IMR-90 (cell line): ENCODE measurements at places on chromosomes 1 and 21. TPM values are rescaled to one million over a fixed set of nuclear protein-coding genes. Genes with fewer than 3 reads are reported as not detected.

The GLIS1 gene
- 0.18 and 0.28 TPM in 2 replicates for total RNA-seq

The RYR2 gene
- not detected in 2 replicates for total RNA-seq

GRCh38 chr1:13901039-13901438 is 201.1 kb downstream of the PRDM2 start:
- no peak overlapping the region for H3K27ac ChIP-seq
- H3K36me3 ChIP-seq = no peaks in the 10 kb centered on the region
- no peaks in the 10 kb centered on the region for H3K27me3 ChIP-seq

The HNRNPR gene
- 99.7 and 152 TPM in 2 replicates for total RNA-seq

The CDKN2C gene
- 14.3 and 18.9 TPM in 2 replicates for total RNA-seq

- peak overlapping the region; percentile 85 for H3K27ac ChIP-seq
- DNase-seq = peak; percentile 65
- no peaks in the 10 kb centered on the region for H3K4me1 ChIP-seq
- H3K36me3 ChIP-seq = no peaks in the 10 kb centered on the region; the same call in 1 of the 2 replicates
- H3K27me3 ChIP-seq = no peaks in the 10 kb centered on the region
Measured at GRCh38 chr1:167935216-167936067, 1.0 kb upstream of the DCAF6 start.

- no peak overlapping the region for H3K4me3 ChIP-seq
- H3K27me3 ChIP-seq = no peaks in the 10 kb centered on the region
- peak overlapping the region; percentile 66; the same call in 1 of the 2 replicates for H3K27ac ChIP-seq
- peaks cover 42% of the 10 kb centered on the region for H3K4me1 ChIP-seq
Measured at GRCh38 chr1:201655910-201656309, 117.0 kb downstream of the NAV1 start.

DNA sequence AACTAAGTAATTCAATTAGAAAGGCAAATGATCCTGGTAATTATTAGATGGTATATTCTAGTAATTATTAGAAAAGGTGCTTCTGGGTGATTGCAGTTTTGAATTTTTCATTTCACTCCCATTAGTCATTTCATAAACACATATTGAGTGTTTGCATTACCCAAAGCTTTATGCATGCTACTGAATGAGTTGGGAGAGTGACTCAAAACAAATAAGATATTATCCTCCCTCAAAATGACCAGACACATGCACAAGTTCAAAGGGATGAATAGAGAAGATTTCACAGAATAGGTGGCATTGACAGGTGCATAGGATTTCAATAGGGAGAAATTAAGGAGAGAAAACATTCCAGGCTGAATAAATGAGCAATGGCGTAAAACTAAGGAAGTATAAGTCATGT is 84.7 kb downstream of the PHTF1 start:
- H3K4me3 ChIP-seq = no peak overlapping the region
- H3K27ac ChIP-seq = no peak overlapping the region
- DNase-seq = peak; percentile 55
- H3K4me1 ChIP-seq = peaks cover 2% of the 10 kb centered on the region; the same call in 1 of the 2 replicates
- no peaks in the 10 kb centered on the region for H3K36me3 ChIP-seq
- H3K27me3 ChIP-seq = no peaks in the 10 kb centered on the region

The C1orf226 gene
- total RNA-seq = under 0.01 TPM in 1 of 2 replicates, not detected in the other

The ZBTB48 gene
- total RNA-seq = 9.3 and 10.3 TPM in 2 replicates

GRCh38 chr1:232590744-232591082 is 39.2 kb downstream of the SIPA1L2 start:
- H3K36me3 ChIP-seq = no peaks in the 10 kb centered on the region; the same call in 1 of the 2 replicates

- H3K4me1 ChIP-seq = no peaks in the 10 kb centered on the region
- no peak overlapping the region for H3K4me3 ChIP-seq
- peaks cover 14% of the 10 kb centered on the region for H3K27me3 ChIP-seq
- no peaks in the 10 kb centered on the region for H3K36me3 ChIP-seq
- H3K27ac ChIP-seq = no peak overlapping the region
Measured at GRCh38 chr1:201275253-201275666, 8.0 kb upstream of the PKP1 start.

DNA sequence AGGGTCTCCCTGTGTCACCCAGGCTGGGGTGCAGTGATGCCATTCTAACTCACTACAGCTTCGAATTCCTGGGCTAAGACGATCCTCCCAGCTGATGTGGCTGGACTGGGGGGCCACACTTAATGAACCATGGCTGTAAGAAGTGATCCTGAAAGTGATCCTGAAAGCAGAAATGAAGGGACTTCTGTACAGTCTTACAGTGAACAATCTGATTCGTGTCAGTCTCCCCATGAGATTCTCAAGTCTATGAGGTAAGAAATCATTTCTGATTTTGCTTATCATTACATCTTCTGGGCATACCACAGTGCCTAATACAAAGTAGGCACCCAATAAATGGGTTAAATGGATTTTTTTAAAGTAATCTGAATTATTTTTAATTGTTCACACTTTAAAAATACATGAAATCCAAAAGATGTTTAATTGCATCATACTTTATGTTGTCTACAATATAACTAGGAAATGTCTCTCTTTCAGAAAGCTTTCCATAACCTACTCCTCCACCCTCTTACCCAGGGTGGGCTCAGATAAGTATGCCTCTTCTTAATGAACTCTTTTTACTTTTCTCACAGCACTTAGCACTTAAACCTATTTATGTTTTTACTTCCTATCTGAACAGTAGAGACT is 21.5 kb downstream of the TUT4 start:
- no peaks in the 10 kb centered on the region for H3K4me1 ChIP-seq
- no peak overlapping the region for H3K27ac ChIP-seq
- no peak overlapping the region for H3K4me3 ChIP-seq

DNA sequence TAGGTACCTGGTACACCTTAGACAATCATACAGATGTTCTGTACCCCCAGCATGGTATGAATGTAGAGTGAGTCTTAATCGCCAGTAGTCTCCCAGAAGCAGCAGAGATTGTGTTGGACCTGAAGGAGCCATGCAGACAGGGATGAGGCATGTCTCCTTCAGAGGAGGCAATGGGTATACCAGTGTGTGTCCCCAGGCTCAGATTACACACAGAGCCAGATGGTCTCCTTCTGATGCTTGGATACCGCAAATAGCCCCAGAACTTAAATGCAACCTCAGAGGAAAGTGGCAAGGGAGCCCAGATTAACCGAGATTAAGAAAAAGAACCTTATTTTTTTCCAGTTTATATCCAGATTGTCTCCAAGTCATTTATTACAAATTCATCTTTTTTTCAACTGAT is 96.8 kb upstream of the C21orf91 start:
- no peaks in the 10 kb centered on the region for H3K36me3 ChIP-seq
- no peak for DNase-seq
- no peaks in the 10 kb centered on the region for H3K4me1 ChIP-seq
- no peak overlapping the region for H3K27ac ChIP-seq
- no peak overlapping the region for H3K4me3 ChIP-seq

DNA sequence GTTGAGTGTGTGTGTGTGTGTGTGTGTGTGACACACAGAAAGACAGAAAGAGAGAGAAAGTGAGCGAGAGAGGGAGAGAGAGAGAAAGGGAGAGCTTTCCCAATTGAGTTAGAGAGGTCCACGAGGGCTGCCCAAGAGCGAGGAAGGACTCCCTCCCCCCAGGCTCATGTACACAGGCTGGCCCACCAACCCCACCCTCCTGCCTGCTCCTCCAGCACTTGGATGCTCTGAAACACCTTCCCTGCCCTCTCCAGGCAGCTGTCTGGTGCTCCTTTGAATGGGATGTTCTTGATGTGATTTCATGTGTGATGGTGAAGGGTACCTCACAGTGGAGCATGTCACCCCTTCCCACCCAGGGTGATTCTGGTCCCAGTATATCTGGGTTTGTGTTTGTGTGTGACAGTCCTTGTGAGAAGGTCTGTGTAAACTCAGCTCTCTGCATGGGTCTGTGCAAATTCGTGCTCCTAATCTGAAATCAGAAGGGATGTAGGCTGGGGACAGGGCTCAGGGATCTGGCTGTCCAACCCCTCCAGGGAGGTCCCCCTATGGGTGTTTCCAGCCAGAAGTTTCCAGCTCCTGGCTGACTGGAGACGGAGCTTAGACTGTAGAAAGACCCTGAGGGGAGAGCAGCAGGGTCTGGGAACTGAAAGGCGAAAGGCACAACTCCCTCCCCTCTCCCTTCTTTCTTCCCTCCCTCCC is 6.8 kb upstream of the PEAR1 start:
- H3K27ac ChIP-seq = no peak overlapping the region
- no peak for DNase-seq
- H3K27me3 ChIP-seq = peaks cover 70% of the 10 kb centered on the region
- H3K36me3 ChIP-seq = no peaks in the 10 kb centered on the region
- H3K4me1 ChIP-seq = no peaks in the 10 kb centered on the region
- H3K4me3 ChIP-seq = no peak overlapping the region

DNA sequence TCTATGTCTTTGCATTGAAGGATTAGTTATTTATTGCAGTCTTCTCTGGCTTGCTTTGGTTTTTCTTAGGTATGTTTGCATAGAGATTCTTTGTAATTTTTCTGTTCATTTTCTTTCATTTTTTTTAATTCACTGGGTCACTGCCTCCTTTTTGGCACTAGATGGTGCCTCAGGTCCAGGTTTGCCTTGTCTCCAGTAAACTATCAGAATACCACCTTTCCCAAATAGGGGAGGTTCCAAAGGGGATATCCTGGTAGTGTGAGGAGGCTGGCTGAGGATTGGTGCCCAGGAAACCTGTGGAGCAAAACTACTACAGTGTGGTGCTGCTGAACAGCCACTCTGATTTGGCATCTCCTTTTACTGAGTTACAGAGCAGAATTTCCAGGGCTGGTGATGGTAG is 257.1 kb downstream of the KCTD3 start:
- no peaks in the 10 kb centered on the region for H3K4me1 ChIP-seq
- H3K36me3 ChIP-seq = no peaks in the 10 kb centered on the region
- no peaks in the 10 kb centered on the region for H3K27me3 ChIP-seq
- DNase-seq = peak; percentile 45
- no peak overlapping the region for H3K27ac ChIP-seq

DNA sequence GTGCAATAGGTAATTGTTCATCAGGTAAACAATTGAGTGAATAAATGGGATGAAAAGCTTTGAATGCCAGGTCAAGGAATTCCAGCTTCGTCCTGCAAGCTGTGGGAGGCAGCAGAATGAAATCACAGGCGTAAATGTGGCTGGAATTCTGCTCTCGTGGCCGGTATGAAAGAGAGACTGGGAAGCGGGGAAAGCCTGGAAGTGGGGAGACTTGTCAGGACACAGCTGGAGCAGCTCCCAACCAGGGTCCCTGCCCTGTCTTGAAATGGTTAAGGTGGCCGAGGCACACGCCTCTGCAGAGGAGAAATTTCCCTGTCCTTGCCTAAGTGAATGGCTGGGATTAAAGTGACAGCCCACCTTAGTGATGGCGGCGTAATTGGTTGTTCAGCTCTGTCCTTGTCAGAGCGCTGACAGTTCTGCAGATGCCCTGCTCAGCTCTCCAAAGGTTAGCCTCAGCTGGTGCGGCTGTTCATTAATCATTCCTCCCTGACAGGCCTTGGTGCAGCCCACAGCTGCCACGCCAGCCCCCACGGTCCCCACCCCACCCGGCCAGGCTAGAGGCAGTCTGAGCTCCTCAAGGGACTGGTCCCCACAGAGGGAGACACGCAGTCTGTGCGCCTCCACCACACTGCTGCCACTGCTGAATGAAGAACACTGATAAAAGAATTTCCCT is 398.3 kb upstream of the POU3F1 start:
- no peak overlapping the region for H3K27ac ChIP-seq
- no peaks in the 10 kb centered on the region for H3K4me1 ChIP-seq
- no peak overlapping the region for H3K4me3 ChIP-seq
- no peaks in the 10 kb centered on the region for H3K36me3 ChIP-seq
- no peaks in the 10 kb centered on the region; the same call in 1 of the 2 replicates for H3K27me3 ChIP-seq
- DNase-seq = no peak

GRCh38 chr1:8116894-8117264 is 90.8 kb upstream of the ERRFI1 start:
- no peaks in the 10 kb centered on the region for H3K36me3 ChIP-seq
- peaks cover 35% of the 10 kb centered on the region for H3K4me1 ChIP-seq
- H3K4me3 ChIP-seq = no peak overlapping the region
- DNase-seq = peak; percentile 93
- no peaks in the 10 kb centered on the region for H3K27me3 ChIP-seq

GRCh38 chr1:61259379-61260148 is 177.2 kb downstream of the NFIA start:
- no peak for DNase-seq
- no peaks in the 10 kb centered on the region for H3K27me3 ChIP-seq
- H3K36me3 ChIP-seq = no peaks in the 10 kb centered on the region
- H3K27ac ChIP-seq = no peak overlapping the region
- H3K4me3 ChIP-seq = no peak overlapping the region

DNA sequence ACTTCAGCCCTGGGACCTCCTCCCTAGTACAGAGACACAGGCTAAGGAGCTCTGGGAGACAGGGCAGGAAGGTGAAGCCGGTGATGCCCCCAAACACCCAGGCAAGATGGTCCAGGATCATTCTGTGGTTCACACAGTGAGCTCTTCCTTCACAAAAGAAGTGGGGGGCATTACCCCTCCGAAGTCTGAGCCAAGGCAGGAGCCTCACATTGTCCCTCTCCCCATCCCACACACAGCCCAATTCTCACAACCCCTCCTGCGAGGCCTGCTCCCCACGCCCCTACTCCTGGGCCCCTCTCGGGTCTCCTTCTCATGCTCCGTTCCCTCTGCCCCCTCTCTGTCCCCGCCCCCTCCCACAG is 10.7 kb downstream of the MEF2D start:
- H3K27me3 ChIP-seq = no peaks in the 10 kb centered on the region
- H3K4me1 ChIP-seq = peaks cover 47% of the 10 kb centered on the region
- no peak overlapping the region for H3K27ac ChIP-seq

- peaks cover 32% of the 10 kb centered on the region for H3K27me3 ChIP-seq
- H3K4me1 ChIP-seq = no peaks in the 10 kb centered on the region
- H3K36me3 ChIP-seq = no peaks in the 10 kb centered on the region
- DNase-seq = no peak
- H3K4me3 ChIP-seq = no peak overlapping the region
Measured at GRCh38 chr1:37037690-37038089, 3.4 kb upstream of the GRIK3 start.

DNA sequence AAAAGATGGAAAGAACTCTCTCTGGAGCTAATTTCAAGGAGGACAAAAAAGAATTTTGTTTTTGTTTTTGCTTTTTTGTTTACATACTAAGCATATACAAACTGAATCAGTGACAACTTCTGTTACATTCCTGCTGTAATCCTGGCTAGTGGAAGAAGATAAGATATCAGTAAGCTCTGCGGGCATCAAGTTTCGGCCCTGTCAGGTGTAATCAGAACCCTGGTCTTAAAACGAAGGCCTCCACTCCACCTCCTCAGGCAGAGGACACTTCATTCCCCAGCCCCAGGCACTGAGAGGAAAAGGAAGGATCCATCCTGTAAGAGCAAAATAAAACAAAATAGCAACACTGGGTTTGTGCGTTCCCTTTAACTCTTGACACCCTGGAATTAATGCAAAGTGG is 88.9 kb upstream of the ARHGAP29 start:
- H3K4me3 ChIP-seq = no peak overlapping the region
- H3K36me3 ChIP-seq = no peaks in the 10 kb centered on the region
- H3K27me3 ChIP-seq = no peaks in the 10 kb centered on the region
- peak; percentile 15 for DNase-seq
- peaks cover 38% of the 10 kb centered on the region for H3K4me1 ChIP-seq

The ASPM gene
- 27.8 and 53.3 TPM in 2 replicates for total RNA-seq

The GPR37L1 gene
- total RNA-seq = not detected in 2 replicates

- H3K4me3 ChIP-seq = no peak overlapping the region
- H3K27ac ChIP-seq = no peak overlapping the region
- H3K27me3 ChIP-seq = peaks cover 26% of the 10 kb centered on the region
- peak; percentile 69 for DNase-seq
Measured at GRCh38 chr1:182786223-182786994, 3.2 kb upstream of the NPL start.

The TEKT2 gene
- total RNA-seq = 0.18 TPM in 1 of 2 replicates, not detected in the other

The SNRNP40 gene
- total RNA-seq = 148 and 178 TPM in 2 replicates

- H3K4me1 ChIP-seq = no peaks in the 10 kb centered on the region
- H3K27ac ChIP-seq = no peak overlapping the region
- DNase-seq = no peak
- H3K4me3 ChIP-seq = no peak overlapping the region
- no peaks in the 10 kb centered on the region for H3K27me3 ChIP-seq
Measured at GRCh38 chr1:177770096-177770495, 199.8 kb downstream of the SEC16B start.

The GPR61 gene
- total RNA-seq = under 0.01 TPM in 1 of 2 replicates, not detected in the other
